ENCODE measurements at places on chromosomes 3 and 15.

DNA sequence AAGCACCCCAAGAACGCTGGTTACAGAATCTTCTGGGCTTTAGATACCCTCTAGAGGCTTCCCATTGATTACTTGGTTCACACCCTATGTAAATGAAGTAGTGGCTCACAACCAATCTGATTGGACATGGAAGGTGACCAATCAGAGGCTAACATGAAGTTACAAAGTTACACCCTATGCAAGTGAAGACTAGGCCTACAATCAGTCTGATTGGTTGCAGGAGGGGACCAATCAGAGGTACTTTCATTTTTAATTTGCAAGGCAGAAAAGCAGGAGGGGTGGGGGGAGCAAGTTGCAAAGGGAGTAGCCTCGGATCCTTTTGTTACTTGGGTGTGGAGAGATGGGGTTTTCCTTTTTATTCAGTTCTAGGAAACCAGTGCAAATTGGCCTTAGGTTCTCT, 11.1 kb upstream of the RTP2 start:
- DNase-seq = no peak

DNA sequence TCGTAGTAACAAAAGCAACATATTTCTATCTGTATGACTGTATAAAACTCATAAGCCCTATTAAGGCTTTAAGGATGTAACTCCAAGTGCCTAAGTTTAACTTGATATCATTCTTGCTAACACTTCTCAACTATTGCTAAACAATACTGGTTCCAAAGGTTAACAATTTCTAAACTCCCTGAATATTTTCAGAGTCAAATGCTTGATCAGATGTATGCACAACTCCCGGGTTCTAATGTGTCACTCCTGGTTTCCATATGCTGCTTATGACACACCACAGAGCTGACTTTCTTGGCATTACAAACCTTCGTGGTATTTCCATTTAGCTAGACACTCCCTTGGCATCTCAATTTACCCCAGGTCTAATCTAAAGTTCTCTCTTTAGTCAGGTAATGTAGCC, 26.3 kb downstream of the DZIP1L start:
- no peak for DNase-seq

DNA sequence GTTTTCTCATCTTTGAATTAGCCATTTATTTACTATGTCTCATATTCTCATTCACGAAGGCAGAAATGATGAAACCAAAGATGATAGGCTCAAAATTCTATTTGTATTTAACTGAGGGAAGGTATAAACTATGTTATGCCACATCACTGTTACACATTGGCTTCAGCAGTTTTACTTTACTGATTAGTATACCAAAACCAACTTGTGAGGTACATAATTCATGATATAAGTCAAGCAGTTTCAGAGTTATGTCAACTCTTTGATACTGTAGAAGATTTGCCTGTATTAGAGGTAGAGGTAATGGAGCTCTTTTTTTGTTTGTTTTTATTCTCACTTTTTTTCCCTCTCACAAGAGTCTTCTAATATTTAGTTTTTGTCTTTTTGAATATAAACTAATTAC, 22.9 kb downstream of the CHMP2B start:
- no peak for DNase-seq

GRCh38 chr3:39849992-39850715, 40.7 kb downstream of the MYRIP start:
- peak; percentile 76 for DNase-seq

DNA sequence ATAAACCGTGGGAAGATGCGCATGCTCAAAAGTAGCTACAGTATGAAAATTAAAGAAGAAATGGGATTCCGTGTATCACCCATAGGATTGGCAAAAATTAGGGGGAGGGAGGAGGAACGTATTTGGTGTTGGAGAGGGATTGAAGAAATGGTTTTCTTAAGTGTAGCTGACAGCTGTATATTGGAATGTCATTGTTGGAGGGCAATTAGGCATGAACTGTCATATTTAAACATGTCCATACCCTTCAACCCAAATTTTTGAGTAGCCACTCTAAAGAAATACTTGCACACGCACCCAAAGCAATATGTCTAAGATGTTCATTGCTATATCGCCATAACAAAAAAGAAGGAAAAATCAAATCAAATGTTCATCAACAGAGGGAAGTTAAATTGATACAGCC, 144.7 kb downstream of the TLE3 start:
- no peak for DNase-seq

DNA sequence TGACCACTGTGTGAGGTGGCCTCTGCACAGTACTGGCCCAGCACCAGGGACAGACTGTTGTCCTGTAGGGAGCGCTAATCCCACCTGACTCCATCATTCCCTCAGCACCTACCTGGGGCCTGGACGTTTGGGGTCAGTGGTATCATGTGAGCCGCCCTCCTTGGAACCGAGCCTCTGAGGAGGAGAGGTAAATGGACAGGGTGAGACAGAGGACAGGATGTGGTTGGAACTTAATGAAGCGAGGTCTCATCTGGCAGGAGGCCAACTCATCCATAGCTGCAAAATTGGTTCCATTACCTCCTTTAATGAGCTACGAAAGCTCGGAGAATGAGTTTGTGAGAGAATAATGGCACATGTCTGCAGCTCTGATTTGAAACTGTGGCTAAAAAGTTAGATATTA, 13.9 kb downstream of the MAPKAPK3 start:
- no peak for DNase-seq

GRCh38 chr3:72246685-72247084, 461.7 kb upstream of the PROK2 start:
- DNase-seq = no peak

DNA sequence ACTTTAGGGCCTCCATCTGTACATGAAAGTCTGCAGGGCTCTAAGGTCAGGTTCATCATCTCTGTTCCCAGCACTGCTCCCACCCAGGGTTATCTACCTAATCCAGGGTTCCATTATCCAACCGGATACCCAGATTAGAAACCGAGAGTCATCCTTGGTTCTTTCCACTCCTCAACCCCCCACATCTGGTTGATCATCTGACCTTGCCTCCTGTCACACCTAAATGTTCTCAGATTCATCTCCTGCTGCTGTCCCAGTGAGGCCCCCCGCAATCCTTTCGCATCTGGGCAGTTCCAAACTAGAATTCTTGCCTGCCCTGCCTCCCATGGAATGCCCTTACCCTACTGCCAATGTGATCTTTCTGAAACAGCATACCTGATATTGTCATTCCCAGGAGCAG, 136.5 kb downstream of the PDE8A start:
- no peak for DNase-seq

DNA sequence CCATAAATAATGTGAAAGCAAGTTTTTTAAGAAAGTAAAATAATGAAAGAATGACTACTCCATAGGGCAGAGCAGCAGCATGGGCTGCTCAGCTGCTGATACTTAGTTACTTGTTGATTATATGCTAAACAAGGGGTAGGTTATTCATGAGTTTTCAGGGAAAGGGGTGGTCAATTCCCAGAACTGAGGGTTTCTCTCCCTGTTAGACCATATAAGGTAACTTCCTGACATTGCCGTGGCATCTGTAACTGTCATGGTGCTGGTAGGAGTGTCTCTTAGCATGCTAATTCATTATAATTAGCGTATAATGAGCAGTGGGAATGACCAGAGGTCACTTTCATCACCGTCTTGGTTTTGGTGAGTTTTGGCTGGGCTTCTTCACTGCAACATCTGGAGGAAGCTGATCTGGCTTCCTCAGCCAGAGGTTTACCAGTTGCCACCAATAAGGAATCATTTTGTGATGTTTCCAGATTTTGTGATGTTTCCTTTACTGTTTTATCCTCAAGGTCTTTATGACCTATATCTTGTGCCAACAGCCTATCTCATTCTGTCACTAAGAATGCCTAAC, 121.8 kb upstream of the CHL1 start:
- no peak for DNase-seq

DNA sequence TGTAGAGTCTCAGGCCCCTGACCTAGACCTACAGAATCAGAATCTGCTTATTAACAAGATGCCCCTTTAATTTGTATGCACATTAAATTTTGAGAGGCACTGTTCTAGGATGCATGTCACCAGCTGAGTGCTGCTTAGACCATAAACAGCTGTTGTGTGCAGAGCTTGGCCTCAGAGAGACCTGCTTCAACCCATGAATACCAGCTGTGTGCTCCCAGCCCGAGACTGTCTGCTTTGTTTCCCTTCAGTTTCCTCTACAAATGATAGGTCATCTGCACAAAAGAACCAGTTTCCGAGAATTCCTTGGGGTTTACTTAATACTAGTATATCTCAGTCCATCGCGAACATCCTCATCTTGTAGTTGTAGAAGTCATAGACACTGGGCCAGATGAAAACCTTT, 158.5 kb upstream of the PFN2 start:
- no peak for DNase-seq

DNA sequence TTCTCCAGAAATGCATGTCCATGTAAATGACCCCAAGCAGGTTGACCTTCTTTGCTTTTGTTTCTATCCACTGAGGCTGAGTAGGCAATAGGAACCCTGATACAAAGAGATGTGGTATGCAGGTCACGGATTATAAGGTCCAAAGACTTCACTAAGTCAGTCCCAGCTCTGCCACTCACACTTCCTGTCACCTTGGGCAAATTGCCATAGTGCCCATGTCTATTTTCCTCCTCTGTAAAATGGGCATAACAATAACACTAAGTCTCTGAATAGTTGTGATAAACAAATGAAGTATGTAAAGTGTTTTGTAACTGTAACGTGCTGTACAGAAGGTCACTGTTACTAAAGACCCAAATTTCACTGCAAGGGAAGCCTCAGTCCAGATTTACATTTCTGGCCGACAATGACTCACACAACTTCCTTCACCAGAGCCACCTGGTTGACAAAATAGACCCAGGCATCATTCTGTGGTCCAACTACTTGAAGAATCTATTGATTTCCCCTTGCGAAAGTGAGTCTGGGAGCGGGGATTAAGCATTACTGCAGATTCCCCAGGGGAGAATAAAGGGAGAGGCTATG, 175.4 kb upstream of the LPP start:
- DNase-seq = no peak

DNA sequence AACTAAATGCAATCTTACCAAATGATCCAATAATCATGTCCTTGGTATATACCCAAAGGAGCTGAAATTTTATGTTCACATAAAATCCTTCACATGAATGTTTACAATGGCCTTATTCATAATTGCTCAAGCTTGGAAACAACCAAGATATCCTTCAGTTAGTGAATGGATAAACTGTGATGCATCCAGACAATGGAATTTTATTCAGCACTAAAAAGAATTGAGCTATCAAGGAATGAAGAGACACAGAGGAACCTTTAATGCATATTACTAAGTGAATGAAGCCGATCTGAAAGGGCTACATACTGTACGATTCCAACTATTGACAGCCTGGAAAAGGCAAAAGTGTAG, 168.4 kb downstream of the PDE8A start:
- no peak for DNase-seq

- no peak for DNase-seq
Observed at GRCh38 chr3:21464746-21465145, 286.3 kb downstream of the ZNF385D start.

- no peak for DNase-seq
Observed at GRCh38 chr3:119652306-119653033, 7.9 kb downstream of the POPDC2 start.

DNA sequence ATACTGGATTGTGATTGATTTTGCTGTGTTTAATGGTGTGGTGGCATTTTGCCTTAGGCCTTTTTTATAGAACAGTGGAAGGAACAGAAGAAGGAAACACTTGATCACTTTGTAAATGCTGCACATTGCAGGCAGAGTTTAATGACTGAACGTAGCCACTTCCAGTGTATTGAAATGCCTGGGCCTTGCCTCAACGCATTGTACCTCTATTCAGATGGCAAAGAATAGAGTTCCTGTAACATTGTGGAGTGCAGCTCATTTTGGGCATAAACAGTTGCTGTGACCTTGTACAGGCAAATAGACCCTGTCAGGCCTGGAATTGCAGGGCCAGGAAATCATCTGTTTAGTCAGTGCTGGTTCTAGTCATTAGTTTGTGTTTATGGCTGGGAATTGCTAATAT, 225.0 kb downstream of the EPHA3 start:
- DNase-seq = no peak

DNA sequence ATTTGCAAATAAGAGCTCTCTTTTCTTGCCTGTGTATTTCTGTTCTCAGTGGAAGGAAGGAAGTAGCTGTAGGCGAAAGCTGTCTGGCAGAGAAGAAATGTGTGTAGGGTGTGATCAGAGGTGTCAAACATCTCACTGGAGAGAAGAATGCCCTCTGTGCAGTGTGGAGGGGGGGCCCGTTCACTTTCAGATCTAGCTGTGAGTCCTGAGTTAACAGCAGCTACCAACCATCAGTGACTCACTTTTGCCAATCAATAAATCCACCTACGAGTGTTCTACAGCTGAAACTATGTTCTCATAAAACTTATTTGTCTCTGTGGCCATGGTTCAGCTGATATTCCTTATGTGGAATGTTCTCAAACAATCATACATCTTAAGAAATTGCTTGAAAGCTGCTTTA, 103.7 kb downstream of the FRMD4B start:
- no peak for DNase-seq

GRCh38 chr15:93019090-93019489, 69.9 kb downstream of the RGMA start:
- DNase-seq = no peak

DNA sequence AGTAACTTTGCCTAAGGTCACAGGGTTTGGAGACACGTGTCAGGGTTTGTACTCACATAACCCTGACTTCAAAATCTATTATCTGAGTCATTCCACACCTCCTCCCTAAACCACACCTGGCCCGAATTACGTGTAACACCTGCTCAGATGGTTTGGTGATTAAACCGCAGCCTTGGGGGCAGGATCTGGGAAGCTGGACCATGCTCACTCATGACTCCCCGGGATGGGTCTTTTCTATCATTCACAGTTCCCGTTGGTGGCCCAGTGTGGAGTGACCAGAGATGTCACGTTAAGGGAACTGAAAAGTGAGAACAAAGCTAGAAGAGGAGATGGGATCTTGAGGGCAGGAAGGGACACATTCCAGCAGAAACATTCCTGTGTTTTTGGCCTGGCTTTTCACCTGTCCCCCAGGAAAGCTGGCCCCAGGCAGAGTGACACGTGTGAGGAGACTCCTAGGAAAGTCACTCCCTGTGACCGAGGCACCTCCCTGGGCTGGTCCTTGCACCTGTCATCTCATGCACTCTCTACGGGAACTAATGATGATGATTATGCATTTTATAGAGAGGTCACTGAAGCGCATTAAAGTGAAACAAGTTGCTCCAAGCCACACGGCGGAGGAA, 75.4 kb upstream of the POMGNT2 start:
- no peak for DNase-seq

GRCh38 chr3:129531699-129532098, 3.3 kb downstream of the RHO start:
- no peak for DNase-seq

DNA sequence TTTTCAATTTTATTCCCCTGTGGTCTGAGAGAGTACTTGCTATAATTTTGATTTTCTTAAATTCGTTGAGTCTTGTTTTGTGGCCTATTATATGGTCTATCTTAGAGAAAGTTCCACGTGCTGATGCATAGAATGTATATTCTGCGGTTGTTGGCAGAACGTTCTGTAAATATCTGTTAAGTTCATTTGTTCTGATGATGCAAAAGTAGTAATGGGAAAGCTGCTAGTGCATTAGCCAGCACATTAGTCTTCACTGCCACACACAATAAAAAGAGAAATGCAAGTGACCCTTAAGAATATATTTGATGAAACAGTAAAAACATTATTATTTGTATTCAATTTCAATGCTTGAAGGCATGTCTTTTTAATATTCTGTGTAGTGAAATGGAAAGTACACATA, 84.8 kb downstream of the GTPBP8 start:
- no peak for DNase-seq
